ENCODE measurements at places on chromosomes 16 and 17.

- DNase-seq: no peak
Measured at GRCh38 chr16:180681-181564, 664 bp downstream of the HBQ1 start.

DNA sequence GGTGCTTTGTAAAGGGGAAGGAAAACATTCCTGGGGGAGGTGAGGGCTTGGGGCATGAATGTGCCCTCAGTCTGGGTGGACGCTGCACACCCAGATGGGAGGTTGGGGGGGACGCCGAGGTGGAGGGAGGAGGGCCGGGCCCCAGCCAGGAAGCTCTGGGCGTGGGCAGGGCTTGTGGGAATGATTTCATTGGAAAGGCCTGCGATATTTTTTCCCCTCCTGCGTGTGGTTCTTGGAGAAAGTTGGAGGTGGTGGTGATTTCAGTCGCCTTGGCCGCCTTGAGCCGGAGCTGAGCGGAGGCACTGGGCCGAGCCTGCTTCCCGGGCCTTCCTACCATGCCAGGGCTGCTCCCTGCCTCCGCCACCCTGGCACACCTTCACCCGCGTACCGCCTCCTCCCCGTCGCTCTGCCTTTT, 26.4 kb upstream of the CLEC18A start:
- peak; percentile 57 for DNase-seq

GRCh38 chr16:2275476-2276367, 7.8 kb upstream of the RNPS1 start:
- DNase-seq: no peak

DNA sequence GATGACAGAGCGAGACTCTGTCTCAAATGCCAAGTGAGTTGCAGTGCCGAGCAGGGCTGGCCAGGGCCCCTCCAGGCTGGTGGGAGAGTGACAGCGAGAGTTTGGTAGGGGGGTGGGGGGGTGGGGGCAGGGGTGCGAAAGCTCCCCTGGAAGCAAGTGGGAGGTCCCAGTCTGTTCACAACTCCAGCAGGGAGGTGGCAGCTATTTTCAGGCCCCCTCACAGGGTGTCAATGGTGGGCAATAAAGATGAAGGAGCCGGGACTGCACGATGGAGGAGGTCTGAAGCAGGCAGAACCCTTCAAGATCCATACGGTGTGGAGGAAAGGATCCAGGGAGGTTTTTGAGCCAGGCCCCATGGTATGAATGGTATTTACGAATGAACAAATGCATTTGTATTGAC, 83.7 kb downstream of the PGS1 start:
- DNase-seq: no peak

DNA sequence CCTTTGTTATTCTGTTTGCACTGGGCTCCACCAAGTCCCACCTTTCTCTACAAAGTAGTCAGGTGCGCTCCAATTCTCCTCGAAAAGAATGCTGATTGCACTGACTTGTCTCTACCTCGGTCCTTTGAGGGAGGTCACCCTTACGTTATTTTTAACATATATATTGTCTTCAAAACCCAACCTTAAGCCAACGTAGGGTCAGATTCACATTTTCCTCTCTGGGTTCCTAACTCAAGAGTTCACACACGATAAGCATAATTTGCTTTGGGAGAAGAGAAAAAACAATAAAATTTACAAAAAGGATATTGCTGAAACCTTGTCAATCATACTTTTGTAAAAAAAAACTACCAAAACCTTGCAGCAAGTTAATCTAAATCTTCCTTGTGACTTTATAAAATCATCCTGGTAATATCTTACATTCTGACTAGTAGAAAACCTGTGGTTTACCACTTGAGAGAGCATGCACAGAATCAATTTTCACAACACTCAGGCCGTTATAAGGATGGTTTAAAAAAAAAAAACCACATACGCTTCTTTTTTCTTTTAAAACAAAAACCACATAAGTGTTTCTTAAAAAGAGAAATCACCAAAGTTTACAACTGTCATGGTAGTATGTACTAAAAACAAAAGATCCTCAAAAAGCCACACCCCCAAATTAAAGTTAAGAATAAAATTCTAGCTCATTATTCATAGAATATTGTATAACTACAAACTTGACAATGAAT, 72.2 kb upstream of the TRAP1 start:
- no peak for DNase-seq

DNA sequence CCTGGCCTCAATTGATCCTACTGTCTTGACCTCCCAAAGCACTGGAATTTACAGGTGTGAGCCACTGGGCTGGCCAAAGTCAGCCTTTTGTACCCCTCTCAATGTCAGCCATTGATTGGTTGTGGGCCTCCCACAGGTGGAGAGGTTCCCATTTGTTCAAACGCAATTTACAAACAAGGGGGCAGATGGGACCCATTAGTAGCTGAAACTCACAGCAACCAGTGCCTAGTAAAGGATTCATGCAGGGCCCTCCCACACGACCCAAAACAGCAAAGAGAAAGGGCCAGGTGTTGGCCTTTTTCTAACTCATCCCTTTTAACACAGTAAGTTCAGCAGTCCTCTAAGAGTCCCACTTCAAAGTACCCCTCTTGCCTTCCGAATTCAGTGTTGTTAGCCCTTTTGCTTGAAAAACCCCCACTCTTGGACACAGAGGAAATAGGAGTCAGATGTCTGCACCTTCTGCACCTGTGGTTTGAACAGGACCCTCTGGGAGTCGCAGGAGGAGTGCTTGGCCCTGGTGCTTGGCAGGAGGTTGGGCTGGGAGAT, 89.2 kb downstream of the PITPNC1 start:
- DNase-seq: no peak

GRCh38 chr17:10439816-10440215, 18.1 kb upstream of the MYH8 start:
- no peak for DNase-seq

GRCh38 chr16:55015181-55015913, 84.7 kb downstream of the IRX5 start:
- no peak for DNase-seq

GRCh38 chr16:67054901-67055300, 26.0 kb downstream of the CBFB start:
- no peak for DNase-seq

- DNase-seq: no peak
Measured at GRCh38 chr17:34107019-34107418, 148.1 kb upstream of the CCL2 start.

GRCh38 chr16:28991687-28992086, 6.8 kb downstream of the LAT start:
- DNase-seq: no peak

GRCh38 chr16:56743840-56744239, 13.9 kb downstream of the NUP93 start:
- no peak for DNase-seq

GRCh38 chr16:78386557-78387324, 287.3 kb downstream of the WWOX start:
- DNase-seq: no peak

DNA sequence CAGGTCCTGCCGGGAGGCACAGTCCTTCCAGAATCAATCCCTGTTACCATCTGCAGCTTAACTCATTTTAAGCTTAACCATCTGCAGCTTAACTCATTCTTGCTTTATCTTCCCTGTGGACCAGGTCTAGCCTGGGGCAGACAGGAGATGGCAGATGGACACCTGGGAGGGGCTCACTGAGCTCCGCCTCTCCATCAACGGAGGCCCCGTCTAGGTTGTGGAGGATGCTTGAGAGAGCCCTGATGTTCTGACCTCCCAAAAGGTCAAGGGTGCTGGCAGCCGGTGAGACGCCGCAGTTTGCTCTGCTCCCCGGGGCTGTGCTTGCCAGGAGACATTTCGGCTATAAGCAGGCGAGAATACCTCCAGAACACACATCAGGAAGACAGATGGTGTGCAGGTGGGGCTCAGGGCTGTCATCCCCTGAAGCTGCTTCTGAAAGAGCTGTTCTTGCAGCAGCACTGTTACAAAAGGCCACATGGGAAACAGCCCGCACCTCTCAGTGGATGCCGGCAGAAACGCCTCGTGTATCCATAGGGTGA, 41.3 kb downstream of the BAIAP2 start:
- DNase-seq: no peak

DNA sequence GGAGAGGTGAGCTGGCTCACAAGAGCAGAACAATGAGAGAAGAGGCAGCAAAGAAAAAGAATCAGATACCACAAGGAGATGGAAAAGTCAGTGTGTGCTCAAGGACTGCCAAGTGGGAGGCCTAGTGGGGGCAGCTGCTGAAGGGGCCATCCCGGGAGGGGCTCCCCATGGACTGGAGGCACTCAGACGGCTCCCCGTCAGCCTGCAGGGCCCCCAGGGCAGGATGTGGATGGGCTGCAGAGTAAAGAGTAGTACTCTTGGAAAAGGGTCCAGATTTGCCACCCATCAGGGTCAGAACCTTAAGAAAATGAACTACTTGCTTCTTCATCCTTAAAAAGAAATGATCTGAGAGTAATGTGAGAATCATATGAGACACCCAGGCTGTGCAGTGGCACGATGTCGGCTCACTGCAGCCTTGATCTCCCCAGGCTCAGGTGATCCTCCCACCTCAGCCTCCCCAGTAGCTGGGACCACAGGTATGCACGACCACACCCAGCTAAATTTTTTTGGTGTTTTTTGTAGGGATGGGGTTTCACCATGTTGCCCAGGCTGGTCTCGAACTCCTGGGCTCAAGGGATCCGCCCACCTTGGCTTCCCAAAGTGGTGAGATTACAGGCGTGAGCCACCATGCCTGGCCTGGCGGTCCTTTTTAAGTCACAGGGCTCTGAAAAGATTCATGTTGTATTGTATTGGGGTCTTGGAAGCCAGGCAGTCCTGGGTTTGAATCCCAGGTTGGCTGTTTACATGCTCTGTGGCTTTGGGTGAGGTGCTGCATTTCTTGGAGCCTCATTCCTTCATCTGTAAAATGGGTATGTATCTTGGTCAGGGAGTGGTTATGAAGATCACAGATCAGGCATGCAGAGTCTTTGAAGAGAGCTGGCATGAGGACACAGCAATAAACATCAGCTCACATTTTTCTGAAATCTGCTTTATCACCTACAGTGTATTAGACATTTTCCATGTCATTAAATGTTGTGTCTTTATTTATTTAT, 15.1 kb downstream of the ACSF2 start:
- no peak for DNase-seq

- no peak for DNase-seq
Measured at GRCh38 chr17:69572747-69573146, 158.2 kb downstream of the MAP2K6 start.

- no peak for DNase-seq
Measured at GRCh38 chr16:10126686-10127085, 55.5 kb downstream of the GRIN2A start.

- no peak for DNase-seq
Measured at GRCh38 chr17:76672270-76672851, 28.8 kb upstream of the ST6GALNAC1 start.

- DNase-seq: no peak
Measured at GRCh38 chr17:11241611-11242226, 706 bp downstream of the SHISA6 start.

GRCh38 chr16:56613706-56614105, 5.3 kb downstream of the MT2A start:
- no peak for DNase-seq

DNA sequence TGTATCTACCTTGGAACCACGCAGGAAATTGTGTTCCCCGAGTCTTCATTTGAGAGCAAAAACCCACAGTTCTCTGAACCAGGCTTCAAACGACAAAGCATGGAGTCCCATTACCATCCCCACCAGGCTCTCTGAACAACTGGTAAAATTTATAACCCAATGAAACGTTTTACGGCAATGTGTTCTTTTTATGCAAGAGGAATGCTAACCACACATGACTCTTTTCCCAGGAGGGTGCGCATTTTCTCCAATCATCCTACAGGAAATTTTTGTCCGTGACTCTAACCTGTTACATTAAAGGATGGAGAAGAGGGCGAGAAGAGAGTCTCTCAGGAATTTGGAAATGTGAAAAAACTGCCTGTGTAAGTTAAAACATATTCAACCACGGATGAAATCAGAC, 17.8 kb downstream of the STX8 start:
- no peak for DNase-seq

DNA sequence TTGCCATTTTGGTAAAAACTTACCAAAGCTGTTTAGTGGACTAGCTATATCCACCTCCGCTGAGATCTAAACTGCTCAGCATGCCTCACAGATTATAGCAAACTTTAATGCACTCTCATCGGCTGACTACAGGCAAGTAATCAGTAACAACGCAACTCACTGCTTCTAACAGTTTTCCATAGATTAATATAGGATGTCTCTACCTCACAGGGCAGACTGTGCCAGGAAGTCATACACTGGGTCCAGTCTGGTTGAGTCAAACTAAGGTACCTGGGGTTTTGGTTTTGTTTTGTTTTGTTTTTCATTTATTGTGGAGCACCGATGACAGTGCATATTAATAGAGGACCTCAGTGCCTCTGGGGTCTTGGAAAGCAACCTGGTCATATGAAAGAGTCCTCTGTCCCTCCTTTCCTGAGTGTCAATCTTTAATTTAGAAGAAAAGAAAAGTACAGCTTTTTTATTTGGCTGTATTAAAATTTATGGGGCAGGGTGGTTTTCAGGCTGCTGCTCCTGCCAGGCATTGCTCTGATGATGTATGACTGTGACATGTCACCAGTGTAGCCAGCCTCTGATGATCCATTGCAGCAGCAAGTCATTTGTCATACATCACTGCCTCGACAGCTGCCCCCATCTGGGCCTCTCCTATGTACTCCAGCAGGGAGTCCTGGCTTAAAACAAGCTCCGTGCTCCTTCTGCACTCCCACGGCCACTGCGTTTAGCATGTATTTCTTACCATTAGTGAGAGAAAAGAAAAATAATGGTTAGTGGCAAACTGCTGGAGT, 854.1 kb downstream of the KCNJ2 start:
- no peak for DNase-seq

DNA sequence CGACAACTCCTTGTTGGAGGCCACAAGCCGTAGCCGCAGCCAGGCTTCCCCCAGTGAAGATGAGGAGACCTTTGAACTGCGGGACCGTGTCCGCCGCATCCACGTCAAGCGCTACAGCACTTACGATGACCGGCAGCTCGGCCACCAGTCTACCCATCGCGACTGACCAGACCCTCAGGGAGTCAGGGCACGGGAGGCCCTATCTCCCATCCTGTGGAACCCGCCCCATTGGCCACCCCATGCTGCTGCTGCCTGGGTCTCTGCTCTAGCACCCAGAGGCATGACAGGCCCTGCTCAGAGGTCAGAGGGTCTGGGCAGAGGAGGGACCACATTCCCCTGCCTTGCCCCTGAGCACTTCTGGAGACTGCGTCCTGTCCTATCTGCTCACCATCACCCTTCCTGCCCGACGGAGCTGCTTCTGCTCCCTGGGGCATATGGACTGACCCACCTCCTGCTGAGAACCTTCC, 8.9 kb downstream of the TNFAIP1 start:
- no peak for DNase-seq

All from HS-27A (cell line).